ENCODE measurements at places on chromosomes 12 and 14.

GRCh38 chr12:110940296-110940695 is 19.9 kb upstream of the MYL2 start:
- no peak for DNase-seq

DNA sequence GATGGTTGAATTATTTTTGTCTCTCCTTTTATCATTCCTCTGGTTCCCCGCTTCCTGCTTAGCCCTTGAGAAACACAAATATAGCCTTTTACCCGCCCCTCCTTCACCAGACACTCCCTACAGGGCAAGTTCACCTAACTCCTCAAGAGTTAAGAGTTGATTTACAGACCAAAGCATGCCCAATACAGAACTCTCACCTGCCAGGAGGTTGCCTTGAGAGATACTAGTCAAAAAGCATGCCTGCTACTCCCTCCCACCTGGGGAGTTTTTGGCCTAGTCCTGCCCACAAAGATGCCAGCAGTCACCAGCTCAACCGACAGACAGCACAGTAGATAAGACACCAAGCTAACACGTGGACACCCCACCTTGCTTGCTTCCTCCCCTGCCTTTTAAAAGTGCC is 11.2 kb downstream of the LGMN start:
- DNase-seq: no peak

- no peak for DNase-seq
Observed at GRCh38 chr14:98599082-98599481, 672.9 kb downstream of the BCL11B start.

DNA sequence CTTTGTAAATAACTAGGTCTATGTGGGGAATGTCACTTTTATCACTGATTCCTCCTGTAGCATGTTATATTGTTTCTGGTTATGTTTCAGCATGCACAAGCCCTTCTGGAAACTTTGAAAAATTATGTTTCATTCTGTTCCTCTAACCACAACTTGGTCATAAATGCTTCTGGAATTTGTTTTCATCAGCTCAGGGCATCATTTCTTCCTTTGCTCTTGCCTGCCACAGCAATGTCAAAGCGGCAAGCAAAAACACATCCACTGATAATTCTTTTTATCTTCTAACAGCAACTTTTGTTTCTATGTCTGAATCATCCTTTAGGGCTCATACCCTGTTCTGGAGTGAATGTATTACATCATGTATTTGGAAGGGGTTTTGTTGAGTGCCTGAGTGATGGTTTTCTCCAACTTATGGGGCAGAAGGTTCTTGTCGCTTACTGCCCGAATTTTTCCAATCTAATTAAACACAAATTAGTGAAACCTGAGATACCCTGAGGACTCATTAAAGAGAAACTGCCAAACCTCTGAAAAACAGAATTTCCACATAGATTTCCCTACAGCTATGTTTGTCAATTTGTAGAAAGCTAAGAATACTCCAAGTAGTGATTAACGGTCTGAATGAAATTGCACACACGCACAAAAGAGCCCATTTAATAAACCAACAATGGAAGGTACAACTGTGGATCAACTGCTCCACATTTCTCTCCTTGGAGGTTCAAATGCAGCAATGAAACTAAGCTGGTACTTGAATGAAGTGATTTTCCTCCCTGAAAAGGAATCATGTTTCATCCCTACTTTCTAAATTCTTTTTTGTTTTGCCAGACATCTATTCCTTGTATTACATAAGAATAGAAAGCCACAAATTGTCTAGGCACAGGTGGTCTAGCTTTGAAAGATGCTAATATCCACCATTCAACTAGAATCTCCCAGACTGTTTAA is 173.5 kb upstream of the KRR1 start:
- no peak for DNase-seq

DNA sequence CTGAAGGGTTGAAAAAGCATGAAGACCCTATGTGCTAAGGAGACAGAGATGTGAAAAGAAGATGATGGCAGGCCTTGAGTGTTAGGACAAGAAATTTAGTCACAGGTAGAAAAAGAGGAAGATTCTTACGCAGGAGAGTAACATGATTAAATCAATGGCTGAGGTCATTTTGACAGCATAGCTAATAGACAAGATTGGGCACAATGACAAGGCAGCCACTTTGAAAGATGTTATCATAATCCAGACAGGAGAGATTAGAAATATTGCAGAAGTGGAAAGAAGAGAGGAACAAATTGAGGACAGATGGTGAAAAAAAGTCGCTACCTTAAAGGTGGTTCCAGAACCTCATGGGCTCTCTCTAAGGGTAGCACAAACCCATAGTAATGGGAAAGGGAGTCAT is 228.8 kb upstream of the DDHD1 start:
- DNase-seq: no peak

GRCh38 chr12:132803888-132804287 is 24.8 kb downstream of the GOLGA3 start:
- DNase-seq: no peak

DNA sequence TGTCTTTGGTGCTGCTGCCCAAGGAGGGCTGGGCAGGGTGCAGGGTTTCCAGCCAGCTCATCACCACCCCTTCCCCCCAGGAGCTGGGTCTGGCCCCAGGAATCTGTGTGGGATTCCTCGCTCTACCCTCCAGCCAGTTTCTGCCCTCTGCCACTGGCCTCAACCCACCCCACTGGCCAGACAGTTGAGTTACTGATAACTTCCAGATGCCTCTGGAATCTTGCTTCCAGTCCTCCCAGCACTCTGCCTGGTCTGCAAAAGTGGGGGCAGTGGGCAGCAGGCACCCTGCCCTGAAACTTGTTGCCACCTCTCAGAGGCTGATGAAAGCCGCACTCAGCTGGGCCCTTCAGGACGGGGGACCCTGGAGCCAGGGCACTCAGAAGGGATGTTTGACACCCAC is 20.1 kb upstream of the TBX3 start:
- DNase-seq: no peak

DNA sequence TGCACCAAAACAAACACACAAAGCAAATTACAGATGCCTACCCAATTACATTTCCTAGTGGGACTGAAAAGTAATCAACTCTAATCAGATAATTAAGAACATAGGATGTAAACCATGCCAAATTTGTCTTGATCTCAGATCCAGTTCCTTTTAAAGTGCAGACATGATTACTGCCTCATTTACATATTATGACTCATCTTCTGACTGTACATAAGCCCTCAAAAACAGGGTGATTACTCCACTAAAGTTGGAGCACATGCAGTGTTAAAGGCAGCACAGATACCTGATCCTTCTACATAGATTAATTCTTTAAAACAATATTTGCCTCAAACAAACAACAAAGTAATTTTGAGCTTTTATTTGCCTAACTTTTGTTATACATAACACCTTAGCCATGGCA is 337.2 kb downstream of the RPS29 start:
- DNase-seq: no peak

GRCh38 chr14:32608857-32609256 is 279.8 kb downstream of the AKAP6 start:
- no peak for DNase-seq

DNA sequence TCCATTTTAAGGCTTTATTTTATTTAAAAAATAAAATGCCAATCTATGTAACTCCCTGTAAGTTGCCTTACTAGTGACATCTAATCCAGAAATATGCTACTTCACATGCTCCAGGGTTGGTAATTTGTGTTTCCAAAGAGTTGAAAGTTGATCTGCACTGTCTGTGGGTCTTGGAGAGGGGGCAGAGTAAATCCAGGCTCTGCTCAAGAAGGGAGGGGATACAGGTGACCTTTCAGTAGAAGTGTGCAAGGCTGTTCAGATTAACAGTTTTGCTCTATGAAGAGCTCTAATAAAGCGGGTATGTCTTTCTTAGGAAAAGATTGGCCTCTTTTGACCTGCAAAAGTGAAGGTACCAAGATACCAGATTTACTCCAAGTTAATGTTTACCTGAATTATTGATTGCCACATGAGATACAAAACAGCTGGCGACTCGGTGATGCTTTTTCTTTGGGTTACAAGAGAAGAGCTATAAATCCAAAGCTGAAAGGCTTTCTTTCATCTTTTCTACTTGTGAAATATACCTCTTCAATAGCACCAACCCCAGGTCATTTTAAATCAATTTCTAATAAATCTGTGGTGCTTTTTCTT is 75.6 kb upstream of the FLRT2 start:
- DNase-seq: no peak

- no peak for DNase-seq
Observed at GRCh38 chr12:26345471-26346003, 150.2 kb downstream of the SSPN start.

GRCh38 chr14:24379907-24380730 is 12.1 kb downstream of the NFATC4 start:
- no peak for DNase-seq

- peak; percentile 52 for DNase-seq
Observed at GRCh38 chr12:52213564-52214420, 19.3 kb upstream of the KRT7 start.

DNA sequence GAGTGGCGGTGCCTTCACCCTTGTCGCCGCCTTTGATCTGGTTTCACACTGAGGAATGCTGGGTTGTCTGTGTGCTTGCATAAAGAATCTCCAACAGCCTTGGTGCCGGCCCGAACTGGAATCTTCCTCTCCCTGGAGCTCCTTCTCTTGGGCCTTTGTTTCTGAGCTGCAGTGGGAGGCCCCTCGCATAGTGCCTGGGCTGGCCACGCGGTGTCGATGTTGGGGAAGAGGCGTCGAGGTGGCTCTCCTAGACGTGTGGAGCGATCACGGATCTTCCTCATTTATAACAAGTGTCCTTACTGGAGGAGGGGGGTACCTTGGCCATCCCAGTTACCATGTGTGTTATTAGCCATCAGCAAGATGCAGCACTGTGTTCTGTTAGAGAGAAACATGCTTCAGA is 60.6 kb downstream of the ADGRD1 start:
- no peak for DNase-seq

GRCh38 chr12:64713376-64713775 is 45.8 kb downstream of the GNS start:
- no peak for DNase-seq

DNA sequence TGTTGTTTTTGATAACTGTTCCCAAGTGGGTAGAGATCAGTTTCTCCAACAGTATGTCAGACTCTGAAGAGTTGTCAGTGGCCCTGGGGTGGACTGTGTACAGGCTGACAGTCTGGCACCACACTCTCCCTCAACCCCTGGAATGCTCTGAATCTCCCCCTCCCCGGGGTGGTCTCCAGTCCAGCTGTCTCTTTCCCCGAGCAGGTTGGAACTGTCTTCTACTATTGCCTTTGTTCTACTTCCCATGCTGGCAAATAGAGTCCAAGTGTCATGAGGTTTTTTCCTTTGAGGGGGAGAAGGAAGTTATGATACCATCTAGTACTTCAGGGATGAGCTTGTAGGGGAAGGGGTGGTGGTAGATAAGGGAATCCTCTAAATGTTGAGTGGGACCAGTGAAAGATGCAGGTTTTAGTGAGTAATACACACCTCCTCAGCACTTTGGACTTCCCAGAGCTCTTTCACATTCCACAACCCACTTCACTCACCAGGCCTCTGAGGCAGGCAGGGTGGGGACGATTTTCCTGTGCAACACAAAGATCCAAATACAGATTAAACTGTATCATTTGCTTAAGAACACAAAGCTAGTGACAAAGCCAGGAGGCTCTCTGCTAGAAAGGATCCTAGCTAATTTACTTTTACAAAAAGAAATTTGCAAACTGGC is 170.7 kb upstream of the GZMB start:
- DNase-seq: no peak

GRCh38 chr12:120388691-120389481 is 19.9 kb upstream of the MSI1 start:
- DNase-seq: no peak

DNA sequence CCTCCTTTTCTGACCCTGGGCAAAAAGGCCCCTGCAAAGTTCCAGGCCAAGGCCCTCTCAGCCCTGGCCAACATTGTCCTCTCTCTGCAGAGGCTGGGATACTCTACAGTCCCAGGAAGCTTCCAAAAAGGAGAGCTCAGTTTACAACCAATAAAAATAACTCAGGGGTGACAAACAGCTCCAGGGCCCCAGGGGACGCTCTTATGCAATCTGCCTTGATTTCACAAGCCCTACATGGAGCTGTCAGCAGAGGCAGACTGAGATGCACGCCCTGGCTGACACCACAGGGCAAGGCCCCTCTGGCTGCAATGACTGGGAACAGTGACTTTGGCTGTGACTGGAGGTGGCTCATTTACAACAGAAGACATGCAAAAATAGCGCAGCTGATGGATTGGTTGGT is 129.0 kb upstream of the MED13L start:
- DNase-seq: no peak

DNA sequence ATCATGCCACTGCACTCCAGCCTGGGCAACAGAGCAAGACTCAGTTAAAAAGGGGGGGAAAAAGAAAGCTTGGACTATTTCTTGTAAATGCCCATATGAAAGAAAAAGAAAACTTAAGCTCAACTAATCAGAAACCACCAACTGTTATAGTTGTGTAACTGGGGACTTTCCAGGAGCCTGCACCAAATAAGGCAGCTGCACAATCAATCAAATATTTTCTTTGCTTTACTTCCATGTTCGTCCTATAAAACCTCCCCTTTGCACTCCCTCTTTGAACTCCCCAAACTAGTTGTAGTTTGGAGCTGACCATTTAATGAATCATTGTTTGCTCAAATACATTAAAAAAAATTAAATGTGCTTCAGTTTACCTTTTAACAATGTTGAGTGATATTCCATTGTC is 54.9 kb downstream of the OTOGL start:
- DNase-seq: no peak

DNA sequence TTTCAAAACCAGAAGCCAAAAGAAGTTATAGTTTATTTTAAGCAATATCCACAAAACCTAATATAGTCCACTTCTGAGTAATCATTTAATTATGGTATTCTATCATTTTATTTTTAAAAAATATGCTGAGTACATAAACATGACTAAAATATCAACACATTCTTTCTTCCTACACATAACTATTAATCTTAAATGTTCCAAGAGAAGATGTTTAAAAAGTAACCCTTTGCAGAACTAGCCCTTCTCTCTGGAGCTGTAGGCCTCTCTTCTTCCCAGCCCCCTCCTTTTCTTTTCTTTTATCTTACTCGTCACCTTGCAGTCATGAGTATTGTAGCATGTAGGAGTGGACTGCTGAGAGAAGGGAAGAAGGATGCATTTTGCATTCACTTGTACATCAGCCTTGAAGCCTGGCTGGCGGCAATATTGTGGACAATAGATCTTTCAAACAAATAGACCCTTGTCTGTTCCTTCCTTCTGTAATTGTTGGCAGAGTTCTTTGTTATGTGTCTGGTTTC is 941.9 kb downstream of the NRXN3 start:
- no peak for DNase-seq

DNA sequence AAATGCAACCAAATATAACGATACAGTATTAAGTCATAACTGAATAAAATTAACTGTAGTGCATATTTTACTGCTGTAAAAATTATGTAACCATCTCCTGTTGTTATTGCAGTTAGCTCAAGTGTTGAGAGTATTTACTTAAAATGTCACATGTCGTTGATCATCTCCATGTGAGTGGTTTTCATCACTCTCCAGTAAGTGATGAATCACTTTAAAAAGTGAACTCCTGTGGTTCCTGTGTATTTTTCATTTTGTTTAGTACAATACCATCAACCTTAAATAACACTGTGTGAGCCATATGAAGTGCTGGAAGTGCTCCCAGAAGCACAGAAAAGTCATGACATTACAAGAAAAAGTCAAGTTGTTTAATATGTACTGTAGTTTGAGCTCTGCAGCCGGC is 104.7 kb upstream of the SLCO1B1 start:
- DNase-seq: no peak

- no peak for DNase-seq
Observed at GRCh38 chr12:11663130-11663529, 13.7 kb downstream of the ETV6 start.

GRCh38 chr14:89845346-89845745 is 109.2 kb downstream of the EFCAB11 start:
- DNase-seq: no peak
